ENCODE measurements at places on chromosomes 11 and 22.

DNA sequence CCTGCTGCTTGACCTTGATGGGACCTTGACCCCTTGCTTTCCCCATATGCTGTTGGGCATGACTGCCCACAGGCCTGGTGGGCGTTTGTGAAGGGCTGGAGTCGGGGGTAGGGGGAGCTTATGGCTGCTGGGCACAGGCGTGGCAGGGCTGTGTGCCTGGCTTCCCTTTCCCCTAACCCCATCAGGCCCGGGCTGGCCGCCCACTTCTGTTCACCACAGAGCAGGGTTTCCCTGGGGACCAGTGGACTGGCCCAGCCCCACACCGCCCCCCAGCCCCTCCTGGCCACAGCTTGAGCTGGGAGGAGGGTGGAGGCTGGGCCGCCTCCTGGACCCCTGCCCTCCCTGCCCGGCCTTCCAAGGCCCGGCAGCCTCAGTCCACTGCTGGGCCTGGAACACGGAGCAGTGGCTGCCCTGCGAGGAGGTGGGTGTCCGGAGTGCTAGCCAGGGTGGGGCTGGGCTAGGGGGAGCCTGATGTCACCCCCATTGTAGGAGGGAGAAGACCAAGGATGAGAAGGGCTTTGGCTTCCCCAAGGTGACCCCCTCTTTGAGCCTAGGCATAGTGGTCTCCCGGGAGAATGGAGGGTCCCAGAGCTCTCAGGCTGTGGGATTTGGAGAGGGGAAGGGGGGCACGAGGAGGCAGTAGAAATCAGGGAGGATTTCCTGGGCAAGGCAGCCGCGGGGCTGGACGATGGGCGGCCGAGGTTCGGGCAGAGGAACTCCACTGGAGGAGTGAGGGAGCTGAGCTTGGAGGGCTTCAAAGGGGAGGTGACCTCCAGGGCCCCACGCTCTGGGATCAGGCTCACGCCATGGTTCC is at the start of gene AIFM3:
Gene AIFM3 (plus strand): TSS at position 373 of the 814 bp plus-strand sequence. CDS start 690 bp downstream, outside the sequence.
- DNase-seq = no peak

DNA sequence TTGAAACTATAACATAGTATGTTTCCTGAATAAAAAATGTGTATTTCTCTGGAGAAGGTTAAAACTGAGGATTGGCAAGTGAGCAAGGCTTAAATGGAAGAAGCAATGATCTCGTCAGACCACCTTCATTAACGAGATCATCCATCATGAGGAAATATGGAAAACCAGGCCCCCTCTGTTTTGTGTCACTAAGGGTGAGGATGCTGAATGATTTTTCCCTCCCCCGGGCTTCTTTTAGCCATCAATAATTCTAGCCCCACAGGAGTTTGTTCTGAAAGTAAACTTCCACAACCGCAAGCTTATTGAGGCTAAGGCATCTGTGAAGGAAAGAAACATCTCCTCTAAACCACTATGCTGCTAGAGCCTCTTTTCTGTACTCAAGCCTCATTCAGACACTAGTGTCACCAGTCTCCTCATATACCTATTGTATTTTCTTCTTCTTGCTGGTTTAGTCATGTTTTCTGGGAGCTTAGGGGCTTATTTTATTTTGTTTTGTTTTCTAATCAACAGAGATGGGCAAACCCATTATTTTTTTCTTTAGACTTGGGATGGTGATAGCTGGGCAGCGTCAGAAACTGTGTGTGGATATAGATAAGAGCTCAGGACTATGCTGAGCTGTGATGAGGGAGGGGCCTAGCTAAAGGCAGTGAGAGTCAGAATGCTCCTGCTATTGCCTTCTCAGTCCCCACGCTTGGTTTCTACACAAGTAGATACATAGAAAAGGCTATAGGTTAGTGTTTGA is 5.8 kb upstream of the HBE1 start:
- no peak for DNase-seq

GRCh38 chr11:72613977-72614376 is 60.2 kb downstream of the PDE2A start:
- no peak for DNase-seq

- DNase-seq = no peak
Measured at GRCh38 chr22:23248583-23248982, 68.3 kb downstream of the BCR start.

GRCh38 chr22:27725661-27726060 is 75.9 kb downstream of the MN1 start:
- no peak for DNase-seq

DNA sequence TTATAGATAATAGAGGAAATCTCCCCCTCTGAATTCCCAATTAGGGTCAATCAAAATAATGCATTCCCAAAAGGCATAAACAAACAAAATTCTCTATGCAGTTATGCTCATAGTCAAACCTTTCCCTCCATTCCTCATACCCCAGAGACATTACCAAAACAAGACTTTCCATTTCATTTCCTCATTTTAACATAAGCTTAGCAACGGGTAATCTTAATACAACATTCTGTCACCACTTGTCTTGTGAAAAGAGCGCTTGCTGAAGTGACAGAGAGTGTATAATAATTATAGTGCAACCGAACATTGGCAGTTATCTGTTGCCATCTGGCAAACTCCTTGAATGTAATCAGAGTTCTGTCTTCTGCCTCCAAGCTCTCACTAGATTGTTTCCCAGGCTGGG is 1.2 kb upstream of the SLN start:
- DNase-seq = no peak

GRCh38 chr11:1400317-1401170 is 10.8 kb downstream of the BRSK2 start:
- DNase-seq = no peak

GRCh38 chr22:32660292-32660691 is 141.2 kb upstream of the TIMP3 start:
- no peak for DNase-seq

DNA sequence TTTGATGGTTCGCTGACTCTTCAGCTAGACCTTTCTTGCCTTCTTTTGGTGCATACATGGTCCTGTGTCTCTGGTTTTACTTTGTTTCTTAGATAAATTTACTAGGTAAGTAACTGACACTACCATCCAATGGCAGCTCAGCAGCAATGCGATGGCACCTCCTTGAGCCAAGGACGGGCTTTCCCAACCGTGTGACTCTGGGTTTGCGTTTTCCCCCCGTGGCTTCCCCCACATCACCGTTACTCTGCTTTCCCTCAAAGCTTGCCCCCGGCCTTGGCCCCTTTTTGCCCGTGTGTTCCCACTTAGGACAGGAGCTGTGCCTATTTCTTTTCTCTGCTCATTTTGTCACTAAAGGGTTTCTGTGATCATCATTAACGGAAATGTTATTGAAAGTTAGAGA is 41.5 kb downstream of the TBC1D22A start:
- DNase-seq = no peak

- peak; percentile 22 for DNase-seq
Measured at GRCh38 chr11:35163702-35164496, 24.9 kb downstream of the CD44 start.

DNA sequence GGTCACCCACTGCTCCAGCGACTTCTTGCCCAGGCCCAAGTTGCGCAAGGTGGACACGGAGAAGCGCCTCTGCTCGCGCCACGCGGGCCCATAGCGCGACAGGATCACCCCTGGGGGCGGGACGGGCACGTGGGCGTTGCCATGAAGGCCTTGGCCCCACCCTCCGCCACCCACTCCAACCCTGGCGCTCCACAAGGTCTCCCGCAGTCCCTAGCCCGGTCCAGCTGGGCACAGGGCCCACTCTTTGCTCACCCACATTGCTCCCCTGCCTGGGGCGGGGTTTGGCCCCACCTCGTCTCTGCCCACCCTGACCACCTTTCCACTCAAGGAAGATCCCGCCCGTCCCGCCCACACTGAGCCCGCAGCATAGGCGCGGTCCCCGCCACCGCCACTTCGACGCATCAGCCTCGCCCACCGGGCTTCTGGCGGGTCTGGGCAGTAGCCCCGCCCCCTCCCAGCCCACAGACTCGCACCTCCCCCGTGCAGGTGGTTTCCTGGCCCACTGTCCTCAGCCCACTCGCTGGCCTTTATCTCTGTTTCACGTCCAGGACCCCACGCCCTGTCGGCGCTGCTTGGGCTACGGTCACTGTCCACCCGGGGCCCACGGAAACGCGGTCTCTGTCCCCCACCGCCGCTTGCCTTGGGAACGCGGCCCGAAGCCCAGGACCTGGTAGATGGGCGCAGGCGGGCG is 12.3 kb upstream of the CYP2D6 start:
- DNase-seq = no peak

DNA sequence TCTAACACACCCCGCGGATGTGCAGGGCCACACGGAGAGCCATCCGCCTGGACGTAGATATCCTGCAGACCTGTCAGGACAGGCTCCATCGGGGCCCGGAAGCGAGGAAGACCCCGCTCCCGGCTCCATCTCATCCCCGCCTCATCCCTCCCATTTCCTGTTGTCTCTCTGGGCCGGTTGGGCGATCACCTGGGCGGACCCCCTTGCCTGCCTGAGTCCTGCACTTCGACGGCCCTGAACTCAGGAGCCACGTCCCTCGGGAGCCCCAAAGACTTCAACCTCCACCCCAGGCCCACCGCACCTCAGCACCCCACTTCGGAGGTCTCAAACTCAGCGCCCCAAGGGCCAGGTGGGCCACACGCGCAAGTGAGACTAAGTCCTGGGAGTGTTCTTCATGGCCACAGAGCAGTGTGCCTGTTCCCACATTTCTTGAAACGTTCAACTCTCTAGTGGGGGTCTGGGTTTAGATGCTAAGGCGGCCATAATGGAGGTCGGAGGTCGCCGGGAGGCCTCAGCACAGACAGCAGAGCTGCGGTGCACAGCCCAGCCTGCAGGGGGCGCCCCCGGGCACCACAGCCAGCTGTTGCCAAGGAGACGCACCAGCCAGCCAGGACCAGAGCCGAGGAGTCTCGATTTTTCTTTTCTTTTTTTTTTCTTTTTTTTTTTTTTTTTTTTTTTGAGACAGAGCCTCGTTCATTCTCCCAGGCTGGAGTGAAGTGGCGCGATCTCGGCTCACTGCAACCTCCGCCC is 26.0 kb upstream of the FADD start:
- DNase-seq = peak; percentile 8

DNA sequence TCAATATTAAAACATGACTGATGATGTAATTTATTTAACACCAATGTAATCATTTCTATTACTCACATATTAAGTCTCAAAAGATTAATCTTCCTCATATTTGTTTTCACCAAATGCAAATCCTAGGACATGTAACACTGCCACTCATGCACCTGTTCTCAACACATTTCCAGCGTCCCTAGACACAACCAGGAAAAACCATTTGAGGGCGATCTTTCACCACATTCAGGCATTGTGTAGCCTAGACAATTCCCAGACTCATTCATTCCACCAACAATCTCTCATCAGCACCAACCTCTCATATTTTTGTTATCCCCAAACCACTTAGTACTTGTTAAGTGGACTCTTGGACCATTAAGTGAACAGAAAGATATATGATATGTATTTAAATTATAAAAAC is 66.1 kb downstream of the SLC36A4 start:
- no peak for DNase-seq

GRCh38 chr11:4619514-4619913 is 11.5 kb upstream of the TRIM68 start:
- no peak for DNase-seq

GRCh38 chr11:103436131-103436770 is 327.0 kb downstream of the DYNC2H1 start:
- DNase-seq = no peak

GRCh38 chr11:8281266-8281665 is 17.6 kb upstream of the LMO1 start:
- no peak for DNase-seq

Measured in activated CD4-positive, CD25-positive, alpha-beta regulatory T cell (primary cell).